ENCODE measurements at places on chromosomes 2 and 18.

- H3K27ac ChIP-seq: no peak overlapping the region
- H3K36me3 ChIP-seq: no peaks in the 10 kb centered on the region
- H3K4me3 ChIP-seq: no peak overlapping the region
- no peaks in the 10 kb centered on the region for H3K4me1 ChIP-seq
- DNase-seq: no peak
Measured at GRCh38 chr2:13000664-13001363, 284.1 kb downstream of the TRIB2 start.

GRCh38 chr2:208595386-208596275 is 189.0 kb downstream of the PTH2R start:
- no peaks in the 10 kb centered on the region for H3K36me3 ChIP-seq
- H3K27ac ChIP-seq: no peak overlapping the region
- no peaks in the 10 kb centered on the region for H3K27me3 ChIP-seq
- DNase-seq: no peak
- H3K4me3 ChIP-seq: peak overlapping the region; percentile 28

DNA sequence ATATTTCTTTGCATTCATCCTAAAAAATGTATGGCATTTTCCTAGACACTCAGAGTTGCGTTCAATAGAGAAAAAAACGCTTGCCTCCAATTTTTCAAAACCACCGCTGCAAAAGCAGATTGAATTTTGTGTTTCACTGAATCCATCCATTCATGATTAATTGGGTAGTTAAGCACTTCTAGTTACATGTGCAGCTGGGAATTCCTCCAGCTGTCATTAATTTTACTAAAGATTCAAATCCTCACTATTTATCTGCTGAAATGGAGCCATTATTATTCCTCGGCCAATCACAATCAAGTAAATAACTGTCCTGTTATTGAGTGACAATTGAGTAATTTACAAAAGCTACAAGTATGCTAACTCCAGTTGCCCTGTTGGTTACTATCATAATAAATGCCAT is 75.8 kb upstream of the ARL5A start:
- H3K4me3 ChIP-seq: no peak overlapping the region
- H3K4me1 ChIP-seq: peaks cover 6% of the 10 kb centered on the region
- no peaks in the 10 kb centered on the region for H3K27me3 ChIP-seq
- no peaks in the 10 kb centered on the region for H3K36me3 ChIP-seq
- no peak overlapping the region for H3K27ac ChIP-seq

- no peaks in the 10 kb centered on the region for H3K27me3 ChIP-seq
- H3K27ac ChIP-seq: no peak overlapping the region
- H3K36me3 ChIP-seq: no peaks in the 10 kb centered on the region
- no peak overlapping the region for H3K4me3 ChIP-seq
- no peak for DNase-seq
Measured at GRCh38 chr2:106878206-106878605, 7.8 kb downstream of the ST6GAL2 start.

- DNase-seq: no peak
- H3K27ac ChIP-seq: no peak overlapping the region
- no peak overlapping the region for H3K4me3 ChIP-seq
- H3K4me1 ChIP-seq: no peaks in the 10 kb centered on the region
- H3K27me3 ChIP-seq: no peaks in the 10 kb centered on the region
Measured at GRCh38 chr18:11177382-11177781, 28.0 kb upstream of the PIEZO2 start.

GRCh38 chr18:44741511-44741910 is 60.8 kb downstream of the SETBP1 start:
- no peaks in the 10 kb centered on the region for H3K27me3 ChIP-seq
- H3K36me3 ChIP-seq: no peaks in the 10 kb centered on the region
- DNase-seq: no peak
